ENCODE measurements at places on chromosomes 3 and 15. TPM values are rescaled to one million over a fixed set of nuclear protein-coding genes. Genes with fewer than 3 reads are reported as not detected.

NANOGP8 gene
- total RNA-seq, result not detected

DNA sequence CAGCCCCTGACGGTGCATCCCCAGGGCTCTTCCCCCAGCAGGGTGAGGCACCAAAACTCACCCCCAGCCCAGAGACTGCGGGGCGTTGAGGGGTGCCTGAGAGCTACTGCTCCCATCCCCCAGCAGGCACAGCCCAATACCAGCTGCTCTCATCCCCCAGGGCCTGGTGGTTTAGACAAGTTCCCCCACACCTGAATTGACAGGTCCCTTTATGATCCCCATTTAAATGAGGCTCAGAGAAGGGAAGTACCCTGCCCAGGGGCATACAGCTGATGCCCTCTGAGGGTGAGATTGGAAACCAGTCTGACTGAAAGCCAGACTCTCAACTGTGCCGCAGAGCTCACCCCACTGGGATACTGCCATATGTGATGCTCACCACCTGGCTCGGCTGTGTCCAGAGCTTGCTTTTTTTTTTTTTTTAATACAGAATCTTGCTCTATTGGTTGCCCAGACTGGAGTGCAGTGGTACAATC, 20.1 kb downstream of the DUSP7 start:
- no peak for DNase-seq
- H3K36me3 ChIP-seq, result no peaks in the 10 kb centered on the region
- H3K27me3 ChIP-seq, result no peaks in the 10 kb centered on the region
- H3K4me3 ChIP-seq, result no peak overlapping the region
- peaks cover 5% of the 10 kb centered on the region for H3K4me1 ChIP-seq

DNA sequence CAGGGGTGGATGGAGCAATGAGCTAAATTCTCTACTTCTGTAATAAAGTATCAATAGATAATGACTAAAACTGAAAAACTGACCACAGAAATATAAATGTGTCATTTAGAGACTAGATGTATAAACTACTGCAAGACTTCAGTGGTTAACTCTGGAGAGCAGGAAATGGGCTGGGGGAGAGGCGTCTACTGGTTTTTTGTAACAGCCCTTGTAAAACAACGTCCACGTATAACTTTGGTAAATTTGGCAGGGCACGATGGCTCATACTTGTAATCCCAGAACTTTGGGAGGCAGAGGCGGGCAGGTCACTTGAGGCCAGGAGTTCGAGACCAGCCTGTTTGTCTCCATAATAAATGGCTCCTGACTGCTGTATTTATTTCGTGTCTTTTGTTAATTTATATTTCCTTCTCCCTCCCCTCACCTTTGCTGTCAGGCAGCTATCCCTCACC, 12.5 kb downstream of the RAB27A start:
- H3K4me3 ChIP-seq, result no peak overlapping the region
- no peaks in the 10 kb centered on the region for H3K36me3 ChIP-seq
- no peak for DNase-seq
- no peaks in the 10 kb centered on the region for H3K27me3 ChIP-seq

- peaks cover 3% of the 10 kb centered on the region for H3K27me3 ChIP-seq
- H3K4me3 ChIP-seq, result no peak overlapping the region
- no peak overlapping the region for H3K27ac ChIP-seq
- H3K4me1 ChIP-seq, result no peaks in the 10 kb centered on the region
- no peaks in the 10 kb centered on the region for H3K36me3 ChIP-seq
Observed at GRCh38 chr3:191555037-191555436, 94.1 kb downstream of the PYDC2 start.

DNA sequence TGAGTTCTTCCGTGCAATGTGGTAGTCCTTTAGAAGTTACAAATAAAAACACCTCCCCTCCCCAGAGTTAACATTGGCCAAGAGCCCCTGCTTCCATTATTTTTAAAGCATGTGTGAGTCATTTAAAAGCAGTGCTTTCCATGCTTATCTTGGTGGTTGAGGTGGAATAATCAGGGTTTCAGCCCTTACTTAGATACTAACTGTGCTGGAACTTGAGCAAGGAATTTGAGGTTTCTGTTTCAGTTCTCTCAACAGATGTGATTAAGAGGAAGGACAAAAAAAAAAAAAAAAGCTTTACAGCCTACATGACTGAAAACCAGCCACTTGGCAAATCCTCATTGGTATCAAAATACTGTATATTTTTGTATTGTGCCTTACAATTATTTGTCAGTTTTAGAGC, 64.5 kb downstream of the CGNL1 start:
- no peaks in the 10 kb centered on the region for H3K36me3 ChIP-seq
- peak overlapping the region; percentile 89 for H3K27ac ChIP-seq
- no peak for DNase-seq
- H3K27me3 ChIP-seq, result no peaks in the 10 kb centered on the region
- peak overlapping the region; percentile 34 for H3K4me3 ChIP-seq
- peaks cover 36% of the 10 kb centered on the region for H3K4me1 ChIP-seq
